ENCODE measurements at places on chromosomes 5 and 9. TPM values are rescaled to one million over a fixed set of nuclear protein-coding genes. Genes with fewer than 3 reads are reported as not detected.

Gene CDX1
- total RNA-seq: 0.18 TPM

Gene SYNPO
- 24.9 TPM for total RNA-seq

Gene MBLAC2
- 8.3 TPM for total RNA-seq

Gene PCDHGA2
- 10.2 TPM for total RNA-seq

Gene CSF2
- not detected for total RNA-seq

Gene TMEM215
- total RNA-seq: 0.88 TPM

Gene FOXD4L3
- total RNA-seq: not detected

Gene C9orf57
- not detected for total RNA-seq

Gene DOCK8
- total RNA-seq: 26.6 TPM

Gene SLCO6A1
- not detected for total RNA-seq

Measured in metanephros (tissue), 2 donors.